ENCODE measurements at places on chromosomes 6 and 20.

- H3K27ac ChIP-seq: no peak overlapping the region
- peaks cover 9% of the 10 kb centered on the region for H3K27me3 ChIP-seq
- no peak for DNase-seq
- H3K36me3 ChIP-seq: no peaks in the 10 kb centered on the region
These were observed 28.9 kb upstream of the RALGAPA2 start for GRCh38 chr20:20741087-20742045.

GRCh38 chr6:56771929-56772607, 129.4 kb upstream of the DST start:
- H3K4me3 ChIP-seq: no peak overlapping the region
- DNase-seq: no peak
- no peak overlapping the region for H3K27ac ChIP-seq

DNA sequence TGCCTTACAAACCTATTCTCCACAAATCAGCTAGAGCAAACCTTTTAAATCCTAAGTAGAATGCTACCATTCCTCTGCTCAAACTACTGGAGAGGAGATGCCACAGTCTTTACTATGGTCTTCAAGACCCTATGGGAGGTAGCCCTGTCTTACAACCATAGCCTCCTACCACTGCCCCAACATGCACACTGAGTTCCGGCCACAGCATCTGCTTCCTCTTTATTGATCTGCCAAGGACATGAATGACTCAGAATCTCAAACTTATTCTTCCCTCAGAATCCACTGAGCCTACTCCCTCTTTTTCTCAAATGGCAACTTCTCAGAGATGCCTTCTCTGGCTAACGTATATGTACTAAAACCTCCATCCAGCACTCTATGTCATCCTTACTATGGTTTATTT, 12.2 kb upstream of the ANKEF1 start:
- no peak for DNase-seq
- H3K36me3 ChIP-seq: no peaks in the 10 kb centered on the region
- H3K4me1 ChIP-seq: no peaks in the 10 kb centered on the region
- H3K4me3 ChIP-seq: no peak overlapping the region
- no peak overlapping the region for H3K27ac ChIP-seq

DNA sequence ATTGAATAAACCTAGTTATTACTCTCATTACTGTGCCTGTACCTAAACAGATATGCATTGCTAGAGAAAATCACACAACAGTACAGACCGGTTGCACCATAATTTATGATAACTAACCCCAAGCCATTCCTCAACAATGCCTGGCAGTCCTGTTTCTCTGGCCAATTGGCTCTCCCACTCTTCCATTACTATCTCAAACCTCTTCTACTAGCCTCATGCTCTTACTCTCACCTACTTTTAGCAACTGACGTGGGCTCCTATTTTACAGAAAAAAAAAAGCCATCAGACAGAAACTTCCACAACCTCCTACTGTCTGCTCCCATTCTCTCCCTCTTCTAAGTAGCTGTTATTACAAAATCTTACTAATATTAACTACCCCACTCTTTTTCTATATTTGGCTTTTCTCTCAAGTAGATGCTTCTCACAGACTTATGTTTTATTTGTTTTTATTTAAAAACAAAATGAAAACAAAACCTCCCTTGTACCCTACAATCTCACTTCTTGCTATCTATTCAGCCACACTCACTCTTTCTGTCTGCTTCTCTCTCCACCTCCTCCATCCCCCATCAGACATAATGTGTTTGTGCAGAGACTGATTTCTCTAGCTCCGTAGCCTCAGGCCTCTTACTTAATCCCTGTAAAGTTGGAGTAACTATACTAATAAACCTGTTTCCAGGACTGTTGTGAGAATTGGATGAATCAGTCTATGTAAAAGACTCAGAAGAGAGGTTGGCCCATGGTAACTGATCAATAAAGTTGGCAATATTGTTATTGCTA, 9.1 kb downstream of the GOPC start:
- peaks cover 48% of the 10 kb centered on the region for H3K36me3 ChIP-seq
- no peak overlapping the region for H3K4me3 ChIP-seq
- no peak for DNase-seq
- H3K4me1 ChIP-seq: peaks cover 7% of the 10 kb centered on the region
- H3K27me3 ChIP-seq: no peaks in the 10 kb centered on the region

DNA sequence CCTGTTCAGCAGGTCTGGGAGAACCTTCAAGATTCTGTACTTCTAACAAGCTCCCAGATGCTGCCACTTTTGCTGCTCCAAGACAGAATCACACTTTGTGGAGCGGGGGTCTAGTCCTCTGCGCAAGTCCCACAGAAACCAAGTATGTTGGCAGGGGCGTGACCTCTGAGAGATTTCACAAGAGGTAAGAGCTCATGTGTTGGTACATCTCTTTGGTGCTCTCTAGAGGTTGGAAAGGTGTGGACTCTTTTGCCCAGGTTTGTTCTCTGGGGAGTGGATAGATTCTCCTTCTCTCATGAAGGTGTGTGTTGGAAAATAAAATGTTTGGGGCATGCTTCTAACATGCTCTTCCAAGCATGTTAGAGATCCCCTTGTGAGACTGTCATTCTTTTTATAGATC, 340.9 kb upstream of the IRAK1BP1 start:
- no peaks in the 10 kb centered on the region for H3K27me3 ChIP-seq
- no peaks in the 10 kb centered on the region for H3K4me1 ChIP-seq
- H3K27ac ChIP-seq: no peak overlapping the region
- no peak for DNase-seq
- no peaks in the 10 kb centered on the region for H3K36me3 ChIP-seq

DNA sequence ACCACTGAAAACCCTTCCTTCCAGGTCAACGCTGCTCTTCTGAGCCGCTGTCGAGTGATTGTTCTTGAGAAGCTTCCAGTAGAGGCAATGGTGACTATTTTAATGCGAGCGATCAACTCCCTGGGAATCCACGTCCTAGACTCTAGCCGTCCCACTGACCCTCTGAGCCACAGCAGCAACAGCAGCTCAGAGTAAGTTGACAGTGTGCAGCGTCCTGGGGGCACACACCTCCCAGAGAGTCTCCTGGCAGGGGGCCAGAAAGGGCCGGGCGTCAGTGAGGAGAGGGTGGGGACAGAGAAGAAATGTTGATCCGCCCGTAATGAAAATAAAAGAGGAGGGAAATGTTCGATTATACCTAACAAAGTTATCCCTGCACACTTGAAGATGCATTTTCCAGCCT, 5.0 kb downstream of the WRNIP1 start:
- H3K27ac ChIP-seq: no peak overlapping the region
- no peaks in the 10 kb centered on the region for H3K27me3 ChIP-seq
- no peak overlapping the region for H3K4me3 ChIP-seq
- H3K36me3 ChIP-seq: peaks cover 44% of the 10 kb centered on the region

GRCh38 chr6:81105998-81106397, 646.5 kb downstream of the TENT5A start:
- DNase-seq: no peak
- H3K27ac ChIP-seq: no peak overlapping the region
- no peak overlapping the region for H3K4me3 ChIP-seq
- no peaks in the 10 kb centered on the region for H3K4me1 ChIP-seq

DNA sequence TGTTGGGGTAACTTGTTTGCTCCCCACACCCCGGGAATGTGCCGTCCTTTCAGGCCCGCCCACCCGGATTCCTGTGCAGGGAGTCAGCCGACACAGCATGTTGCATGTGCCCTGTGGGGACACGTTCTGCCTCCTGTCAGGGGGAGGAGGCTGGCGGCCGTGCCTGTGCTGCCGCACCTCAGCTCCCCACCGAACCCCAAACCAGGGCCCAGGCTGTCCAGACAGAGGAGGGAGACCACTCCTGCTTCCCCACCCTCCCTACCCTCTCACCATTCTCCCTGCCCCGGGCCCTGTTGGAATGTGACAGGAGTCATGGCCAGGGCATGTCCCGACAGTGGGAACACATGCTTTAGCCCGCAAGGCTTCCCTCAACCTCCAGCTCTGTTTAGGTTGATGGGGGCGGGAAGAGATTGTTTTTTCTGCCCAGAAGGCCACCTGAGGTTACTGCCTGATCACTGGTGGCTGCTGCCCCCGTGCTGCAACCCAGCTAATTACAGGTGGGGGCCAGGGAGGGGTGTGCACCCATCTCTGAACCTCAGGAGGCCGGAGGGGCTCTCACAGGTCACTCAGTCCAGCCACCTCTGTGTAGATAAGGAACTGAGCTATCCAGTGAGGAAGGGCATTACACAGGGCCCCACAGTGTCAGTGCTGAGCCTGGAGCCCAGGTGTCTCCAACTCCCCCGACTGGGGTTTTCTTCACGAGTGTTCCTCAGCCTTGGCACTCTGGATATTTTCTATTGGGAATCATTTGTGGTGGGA, 13.6 kb downstream of the LRRC73 start:
- no peaks in the 10 kb centered on the region for H3K27me3 ChIP-seq
- H3K27ac ChIP-seq: no peak overlapping the region
- DNase-seq: no peak
- H3K36me3 ChIP-seq: peaks cover 8% of the 10 kb centered on the region
- peaks cover 6% of the 10 kb centered on the region for H3K4me1 ChIP-seq
- H3K4me3 ChIP-seq: no peak overlapping the region

- no peak overlapping the region for H3K4me3 ChIP-seq
- peaks cover 34% of the 10 kb centered on the region for H3K27me3 ChIP-seq
- no peaks in the 10 kb centered on the region for H3K36me3 ChIP-seq
- DNase-seq: no peak
- no peaks in the 10 kb centered on the region for H3K4me1 ChIP-seq
- no peak overlapping the region for H3K27ac ChIP-seq
These were observed 27.0 kb upstream of the ZBP1 start for GRCh38 chr20:57647006-57647932.

- H3K4me3 ChIP-seq: no peak overlapping the region
- no peak for DNase-seq
- no peaks in the 10 kb centered on the region for H3K27me3 ChIP-seq
- peaks cover 6% of the 10 kb centered on the region for H3K36me3 ChIP-seq
- H3K4me1 ChIP-seq: peaks cover 72% of the 10 kb centered on the region
- H3K27ac ChIP-seq: no peak overlapping the region
These were observed 54.8 kb downstream of the UTRN start for GRCh38 chr6:144339859-144340452.

GRCh38 chr6:14770040-14770439, 475.8 kb upstream of the JARID2 start:
- H3K4me3 ChIP-seq: no peak overlapping the region
- H3K36me3 ChIP-seq: no peaks in the 10 kb centered on the region
- H3K4me1 ChIP-seq: no peaks in the 10 kb centered on the region
- peaks cover 5% of the 10 kb centered on the region for H3K27me3 ChIP-seq

GRCh38 chr6:32888576-32888975, 34.6 kb downstream of the PSMB9 start:
- no peak overlapping the region for H3K4me3 ChIP-seq
- H3K27ac ChIP-seq: no peak overlapping the region
- DNase-seq: no peak
- H3K4me1 ChIP-seq: peaks cover 2% of the 10 kb centered on the region
- H3K27me3 ChIP-seq: peaks cover 2% of the 10 kb centered on the region
- H3K36me3 ChIP-seq: no peaks in the 10 kb centered on the region

- no peak overlapping the region for H3K4me3 ChIP-seq
- H3K36me3 ChIP-seq: no peaks in the 10 kb centered on the region
- no peaks in the 10 kb centered on the region for H3K4me1 ChIP-seq
- DNase-seq: no peak
- H3K27ac ChIP-seq: no peak overlapping the region
- peaks cover 2% of the 10 kb centered on the region for H3K27me3 ChIP-seq
These were observed 19.9 kb downstream of the TGM2 start for GRCh38 chr20:38144974-38145728.

DNA sequence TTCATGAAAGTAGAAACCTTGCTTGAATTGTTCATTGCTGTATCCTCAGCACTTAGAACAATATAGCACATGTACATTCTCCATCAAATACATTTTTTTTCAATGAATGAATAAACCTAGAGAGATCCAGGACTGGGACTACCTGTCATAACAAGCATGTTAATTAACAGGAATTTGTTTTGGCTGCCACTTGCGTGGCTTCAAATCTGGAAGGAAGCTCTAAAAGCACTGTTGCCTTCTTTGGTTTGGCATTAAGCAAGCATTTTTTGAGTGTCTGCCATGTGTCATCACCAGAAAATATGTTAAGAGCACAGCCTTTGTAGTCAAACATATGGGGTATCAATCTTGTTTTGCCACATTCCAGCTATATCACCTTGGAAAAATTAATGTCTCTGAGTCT, 131.9 kb upstream of the BACH2 start:
- H3K36me3 ChIP-seq: peaks cover 36% of the 10 kb centered on the region
- no peak overlapping the region for H3K4me3 ChIP-seq
- H3K4me1 ChIP-seq: peaks cover 26% of the 10 kb centered on the region
- DNase-seq: no peak

GRCh38 chr6:131125431-131125830, 9.8 kb upstream of the AKAP7 start:
- H3K4me1 ChIP-seq: no peaks in the 10 kb centered on the region
- no peak overlapping the region for H3K4me3 ChIP-seq
- peaks cover 24% of the 10 kb centered on the region for H3K27me3 ChIP-seq

- H3K27me3 ChIP-seq: no peaks in the 10 kb centered on the region
- no peaks in the 10 kb centered on the region for H3K4me1 ChIP-seq
- H3K36me3 ChIP-seq: no peaks in the 10 kb centered on the region
- DNase-seq: no peak
These were observed 405.7 kb downstream of the KIF16B start for GRCh38 chr20:16167423-16168130.

- no peak overlapping the region for H3K27ac ChIP-seq
- no peaks in the 10 kb centered on the region for H3K27me3 ChIP-seq
- no peak for DNase-seq
- peaks cover 31% of the 10 kb centered on the region for H3K36me3 ChIP-seq
- no peak overlapping the region for H3K4me3 ChIP-seq
These were observed 92.9 kb downstream of the ZMYND8 start for GRCh38 chr20:47263465-47264084.

DNA sequence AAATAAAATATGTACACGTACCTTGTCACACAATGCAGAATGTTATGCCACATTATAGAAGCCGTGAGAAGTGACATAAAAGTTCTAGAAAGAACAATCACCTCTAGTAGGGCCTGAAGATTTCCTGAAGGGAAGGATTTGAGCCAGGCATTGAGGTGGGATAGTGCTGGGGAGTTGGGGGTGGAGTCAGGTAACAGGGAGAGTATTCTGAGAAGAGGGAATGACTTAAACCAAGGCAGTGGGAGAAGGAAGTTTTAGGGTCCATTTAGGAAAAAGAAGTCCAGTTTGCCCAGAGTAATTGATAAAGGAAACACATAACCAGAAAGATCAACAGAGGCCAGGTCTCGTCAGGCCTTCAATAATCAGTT, 262.8 kb downstream of the ARHGAP18 start:
- no peaks in the 10 kb centered on the region for H3K27me3 ChIP-seq
- peaks cover 49% of the 10 kb centered on the region for H3K4me1 ChIP-seq
- H3K4me3 ChIP-seq: no peak overlapping the region
- DNase-seq: no peak

GRCh38 chr6:145872669-145873068, 58.1 kb upstream of the FBXO30 start:
- no peak overlapping the region for H3K27ac ChIP-seq
- DNase-seq: no peak
- H3K4me1 ChIP-seq: no peaks in the 10 kb centered on the region
- no peaks in the 10 kb centered on the region for H3K27me3 ChIP-seq
- H3K36me3 ChIP-seq: no peaks in the 10 kb centered on the region

DNA sequence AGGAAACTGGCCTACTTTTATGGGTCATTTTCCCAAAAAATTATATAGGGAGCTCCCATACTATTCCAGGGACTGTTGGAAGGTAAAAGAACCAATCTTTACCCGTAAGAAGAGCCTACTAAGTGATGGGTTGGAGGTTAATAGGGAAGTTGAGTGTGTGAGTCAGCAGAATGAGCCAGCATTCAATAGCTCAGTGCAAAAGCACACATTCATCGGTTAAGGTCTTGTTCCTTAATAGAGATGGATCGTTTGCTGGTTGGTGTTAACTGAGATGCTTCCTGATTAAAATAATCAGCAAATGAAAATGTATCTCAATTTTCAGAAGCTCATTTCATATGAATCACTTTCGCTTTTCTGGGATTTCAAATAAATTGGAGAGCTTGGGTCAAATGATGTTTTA, 115.3 kb upstream of the MRPS10 start:
- no peak for DNase-seq
- no peak overlapping the region for H3K4me3 ChIP-seq
- no peak overlapping the region for H3K27ac ChIP-seq
- H3K36me3 ChIP-seq: no peaks in the 10 kb centered on the region
- H3K4me1 ChIP-seq: peaks cover 12% of the 10 kb centered on the region
- H3K27me3 ChIP-seq: no peaks in the 10 kb centered on the region
